Omental fat pad (tissue), 4 donors: ENCODE measurements at places on chromosomes 16 and 17. TPM values are rescaled to one million over a fixed set of nuclear protein-coding genes. Genes with fewer than 3 reads are reported as not detected.

The BAIAP3 gene
- total RNA-seq = 1.9 TPM

The SYT17 gene
- total RNA-seq = 4.7 TPM

The MYL4 gene
- total RNA-seq = 0.46 TPM

The ZSCAN32 gene
- 9.9 TPM for total RNA-seq

The C16orf92 gene
- not detected for total RNA-seq

The TIGD7 gene
- 6.1 TPM for total RNA-seq

The OSGIN1 gene
- total RNA-seq = 5.9 TPM

The PYDC1 gene
- not detected for total RNA-seq
